ENCODE measurements at places on chromosomes 7 and 10.
A peak's percentile ranks its signal among the peaks of the same experiment; 100 is the strongest.

GRCh38 chr10:103580011-103580410 is 86.5 kb downstream of the NEURL1 start:
- no peak for DNase-seq

GRCh38 chr7:100081535-100082102 is at the start of gene ZNF3:
ZNF3 (minus strand) TSS chr7:100081723; CDS start chr7:100077357, 4,366 bp downstream.
- DNase-seq: peak; percentile 98

DNA sequence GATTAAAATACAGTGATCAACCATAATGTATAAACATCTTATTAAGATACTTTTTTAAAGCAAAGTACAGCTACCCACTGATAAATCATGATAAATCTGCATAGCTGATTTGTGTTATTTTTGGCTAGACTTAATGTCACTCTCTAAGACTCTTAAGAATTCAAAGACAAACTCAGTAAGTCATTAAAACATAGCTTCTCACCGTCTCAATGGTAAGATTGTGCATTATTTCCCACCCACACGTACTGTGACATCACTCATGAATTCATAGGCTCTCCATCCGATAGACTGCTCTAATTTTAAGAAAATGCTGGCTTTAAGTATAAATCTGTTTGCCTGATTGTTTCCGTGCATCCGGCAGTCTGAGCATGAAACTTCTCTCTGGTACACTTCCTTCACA is 266.1 kb downstream of the GLI3 start:
- no peak for DNase-seq

- no peak for DNase-seq
Measured at GRCh38 chr7:124662937-124663336, 102.7 kb downstream of the GPR37 start.

GRCh38 chr7:4738711-4739527 is 36.5 kb upstream of the AP5Z1 start:
- DNase-seq: no peak

DNA sequence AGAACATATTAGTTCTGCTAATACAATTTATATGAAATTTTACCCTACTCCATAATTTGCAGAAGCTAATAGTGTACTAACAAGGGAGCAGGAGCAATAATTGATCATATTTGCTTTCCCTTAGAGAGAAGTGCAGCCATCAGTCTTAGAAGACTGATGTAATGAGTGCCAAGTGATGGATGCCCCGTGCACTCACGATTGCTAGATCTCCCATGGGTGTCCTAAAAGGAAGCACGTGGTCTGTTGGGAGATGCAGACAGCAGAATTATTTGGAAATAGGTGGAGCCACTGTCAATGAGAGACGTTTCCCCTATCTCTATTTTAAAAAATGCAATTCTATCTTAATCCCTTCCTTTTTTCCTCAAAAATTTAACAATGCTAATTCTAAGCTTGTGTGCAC is 772.2 kb upstream of the C7orf33 start:
- no peak for DNase-seq

- no peak for DNase-seq
Measured at GRCh38 chr7:43625453-43625852, 42.5 kb downstream of the STK17A start.

DNA sequence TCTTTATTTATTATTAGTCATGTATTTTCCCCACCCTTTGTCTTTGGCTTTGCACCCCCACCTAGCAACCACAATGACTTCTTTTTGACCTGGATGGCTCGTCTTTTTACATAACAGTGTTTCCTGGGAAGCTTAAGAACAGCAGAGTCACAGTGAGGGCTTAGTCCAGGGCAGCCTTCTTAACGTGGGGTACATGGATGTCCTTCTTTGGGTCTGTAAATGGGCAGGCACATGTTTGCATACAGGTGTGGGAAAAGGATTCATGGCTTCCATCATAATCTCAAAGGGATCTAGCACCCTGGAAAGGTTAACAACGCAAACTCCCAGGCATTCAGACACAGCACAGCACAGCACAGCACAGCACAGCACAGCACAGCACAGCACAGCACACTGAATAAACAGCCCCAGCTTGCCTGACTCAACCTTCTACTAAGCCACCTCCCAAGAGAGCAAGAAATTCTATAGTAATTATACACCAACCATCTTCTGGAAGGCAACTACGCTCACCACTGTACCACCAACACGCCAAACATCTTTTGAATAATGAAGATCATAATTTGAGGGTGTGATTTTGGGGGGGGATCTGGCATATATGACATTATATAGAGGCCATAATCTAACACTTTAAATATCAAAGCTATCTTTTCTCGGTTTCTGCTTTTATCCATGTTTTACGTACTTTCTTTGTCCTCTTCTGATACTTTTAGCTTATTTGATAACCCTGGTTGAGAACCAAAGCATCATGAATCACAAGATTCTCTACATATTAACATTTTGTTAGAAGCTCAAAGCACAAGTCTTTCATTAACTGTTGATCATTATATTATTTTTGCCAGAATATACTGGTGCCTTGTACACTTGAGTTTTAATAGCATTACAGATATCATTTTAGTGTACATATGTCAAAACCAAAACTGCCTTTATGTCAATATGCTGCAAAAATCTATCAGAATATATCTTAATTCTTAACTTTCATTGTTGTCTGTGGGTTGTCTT is 177.2 kb upstream of the KLF14 start:
- DNase-seq: no peak

All from stimulated activated CD8-positive, alpha-beta memory T cell treated with anti-CD3 and anti-CD28 coated beads, Interleukin-7, amount 100 ng/mL, for 48 hours (primary cell).